ENCODE measurements at places on chromosomes 6 and 20. TPM values are rescaled to one million over a fixed set of nuclear protein-coding genes. Genes with fewer than 3 reads are reported as not detected.

- H3K4me3 ChIP-seq = peak overlapping the region; percentile 37
- H3K4me1 ChIP-seq = peaks cover 3% of the 10 kb centered on the region
- no peaks in the 10 kb centered on the region for H3K36me3 ChIP-seq
- H3K27me3 ChIP-seq = peaks cover 6% of the 10 kb centered on the region
- DNase-seq = no peak
Measured at GRCh38 chr6:70281923-70282311, 21.0 kb downstream of the COL9A1 start.

- H3K4me1 ChIP-seq = peaks cover 23% of the 10 kb centered on the region
- H3K27me3 ChIP-seq = peaks cover 4% of the 10 kb centered on the region
- H3K27ac ChIP-seq = no peak overlapping the region
- H3K36me3 ChIP-seq = peaks cover 24% of the 10 kb centered on the region
Measured at GRCh38 chr20:19903168-19903811, 113.9 kb upstream of the NAA20 start.

DNA sequence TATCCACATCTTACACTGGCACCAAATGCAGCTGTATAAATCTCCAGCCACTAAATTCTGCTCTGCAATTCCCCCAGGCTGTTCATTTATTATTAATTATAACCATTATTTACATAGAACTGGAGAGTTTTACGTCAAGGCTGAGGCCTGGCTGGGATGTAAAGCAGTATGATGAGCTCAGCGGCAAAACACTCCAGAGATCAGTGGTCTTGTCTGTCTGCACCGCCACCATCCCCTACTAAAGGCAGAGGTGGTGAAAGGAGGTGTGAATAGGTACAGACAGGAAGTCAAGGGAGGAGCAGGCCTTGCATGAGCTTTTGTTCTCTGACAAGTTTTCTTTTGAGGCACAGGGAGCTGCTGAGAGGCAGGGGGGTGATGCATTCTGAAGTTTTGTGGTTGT is 159.9 kb upstream of the PCSK2 start:
- no peak for DNase-seq
- H3K27me3 ChIP-seq = no peaks in the 10 kb centered on the region
- peaks cover 3% of the 10 kb centered on the region for H3K4me1 ChIP-seq
- H3K4me3 ChIP-seq = no peak overlapping the region

ARFRP1 gene
- 33.4 TPM for total RNA-seq

DNA sequence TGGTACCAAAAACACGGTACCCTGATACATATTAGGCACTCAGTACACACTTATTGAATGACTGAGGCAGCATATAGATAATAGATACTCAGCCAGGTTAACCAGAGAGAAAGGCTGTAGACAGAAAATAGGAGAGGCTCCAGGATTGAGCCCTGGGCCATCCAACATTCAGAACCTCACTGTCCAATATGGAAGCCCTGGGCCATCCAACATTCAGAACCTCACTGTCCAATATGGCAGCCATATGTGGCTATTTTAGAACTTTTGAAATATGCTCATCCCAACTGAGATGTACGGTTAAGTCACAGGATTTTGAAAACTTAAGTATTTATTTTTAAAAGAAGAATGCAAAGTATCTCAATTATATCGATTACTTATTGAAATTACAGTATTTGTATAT is 142.5 kb upstream of the ID4 start:
- no peak overlapping the region for H3K27ac ChIP-seq
- H3K4me1 ChIP-seq = peaks cover 2% of the 10 kb centered on the region

DNA sequence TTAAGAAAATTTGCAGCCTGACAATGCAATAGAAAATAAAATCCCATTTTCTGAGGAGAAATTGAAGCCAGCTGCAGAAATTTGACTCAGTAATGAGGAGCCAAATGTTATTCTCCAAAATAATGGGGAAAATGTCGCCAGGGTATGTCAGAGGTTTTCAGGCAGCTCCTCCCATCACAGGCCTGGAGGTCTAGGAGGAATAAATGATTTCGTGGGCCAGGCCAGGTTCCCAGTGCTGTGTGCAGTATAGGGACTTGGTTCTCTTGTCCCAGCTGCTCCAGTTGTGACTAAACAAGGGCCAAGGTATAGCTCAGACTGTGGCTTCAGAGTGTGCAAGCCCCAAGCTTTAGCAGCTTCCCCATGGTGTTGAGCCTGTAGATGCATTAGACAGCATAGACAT is 1240.8 kb upstream of the ADGRB3 start:
- DNase-seq = no peak
- no peak overlapping the region for H3K27ac ChIP-seq
- no peaks in the 10 kb centered on the region for H3K36me3 ChIP-seq

DNA sequence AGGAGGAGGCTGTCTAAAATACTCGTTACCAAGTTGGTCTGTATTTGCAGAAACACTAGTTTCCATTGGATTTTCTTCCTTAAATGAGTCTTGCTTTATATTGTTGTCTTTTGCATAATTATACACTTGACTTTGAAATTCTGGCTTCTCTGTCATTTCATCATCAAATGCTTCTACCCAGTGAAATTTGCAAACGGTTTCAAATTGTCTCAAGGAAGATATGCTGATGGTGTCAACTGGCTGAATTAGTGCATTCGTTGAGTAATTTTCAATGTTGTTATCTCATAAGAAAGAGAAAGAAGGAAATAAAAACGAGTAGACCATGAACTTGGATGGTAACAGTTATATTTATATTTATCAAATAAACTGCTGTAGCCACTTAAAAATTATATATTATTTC is 10.8 kb downstream of the CAGE1 start:
- H3K27me3 ChIP-seq = no peaks in the 10 kb centered on the region
- no peak overlapping the region for H3K4me3 ChIP-seq
- DNase-seq = no peak
- H3K4me1 ChIP-seq = no peaks in the 10 kb centered on the region
- no peaks in the 10 kb centered on the region for H3K36me3 ChIP-seq

- no peaks in the 10 kb centered on the region for H3K27me3 ChIP-seq
- H3K27ac ChIP-seq = no peak overlapping the region
- no peak for DNase-seq
- H3K4me1 ChIP-seq = peaks cover 7% of the 10 kb centered on the region
- no peak overlapping the region for H3K4me3 ChIP-seq
Measured at GRCh38 chr20:20454850-20455627, 87.1 kb downstream of the INSM1 start.

DNA sequence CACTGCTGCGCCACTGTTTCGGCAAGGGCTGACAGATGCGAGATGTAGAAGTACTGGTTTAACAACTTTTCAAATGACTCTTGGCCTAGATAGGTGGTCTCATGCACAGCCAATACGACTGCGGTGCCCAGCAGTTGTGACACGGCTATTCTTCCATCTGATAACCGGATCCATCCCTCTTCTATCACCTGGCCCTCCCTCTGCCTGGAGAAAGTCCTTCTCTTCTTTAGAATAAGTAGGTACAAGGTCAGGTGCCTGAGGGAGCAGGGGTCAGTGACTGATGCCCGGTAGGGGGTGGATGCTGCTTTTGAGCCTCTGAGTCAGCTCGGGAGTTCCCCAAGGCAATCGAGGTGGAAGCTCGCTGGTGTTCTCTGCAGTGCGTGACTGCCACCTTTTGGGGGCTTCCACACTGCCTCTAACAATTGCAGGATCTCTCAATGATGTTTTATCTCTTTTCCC is 166.8 kb upstream of the GRIK2 start:
- peak; percentile 41 for DNase-seq
- no peak overlapping the region for H3K4me3 ChIP-seq
- no peak overlapping the region for H3K27ac ChIP-seq
- H3K27me3 ChIP-seq = peaks cover 4% of the 10 kb centered on the region
- H3K36me3 ChIP-seq = no peaks in the 10 kb centered on the region

DNA sequence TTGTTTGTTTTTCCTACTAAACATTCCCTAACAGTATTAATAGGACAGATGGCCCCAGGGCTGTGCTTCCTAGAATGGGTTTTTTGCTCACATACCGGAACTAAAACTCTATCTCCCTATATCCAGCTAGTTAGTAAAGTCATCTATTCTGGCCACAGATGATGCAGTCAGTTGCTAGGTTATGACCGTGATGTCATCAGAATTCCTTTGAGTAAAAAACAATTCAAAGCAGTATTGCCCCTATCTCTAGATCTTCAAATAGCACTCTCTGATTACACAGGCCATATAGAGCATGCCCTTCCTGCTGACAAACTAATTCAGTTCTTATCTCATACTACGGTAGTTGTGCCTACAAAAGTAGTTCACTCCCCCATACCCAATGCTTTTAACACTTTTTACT is 17.9 kb upstream of the ZNF451 start:
- DNase-seq = no peak
- no peaks in the 10 kb centered on the region for H3K4me1 ChIP-seq
- no peak overlapping the region for H3K27ac ChIP-seq
- peaks cover 7% of the 10 kb centered on the region for H3K36me3 ChIP-seq
- no peak overlapping the region for H3K4me3 ChIP-seq

BTN1A1 gene
- total RNA-seq = 1.4 TPM

Data from endothelial cell (in vitro differentiated cells).